ENCODE measurements at places on chromosomes 13 and 19. TPM values are rescaled to one million over a fixed set of nuclear protein-coding genes. Genes with fewer than 3 reads are reported as not detected.

DNA sequence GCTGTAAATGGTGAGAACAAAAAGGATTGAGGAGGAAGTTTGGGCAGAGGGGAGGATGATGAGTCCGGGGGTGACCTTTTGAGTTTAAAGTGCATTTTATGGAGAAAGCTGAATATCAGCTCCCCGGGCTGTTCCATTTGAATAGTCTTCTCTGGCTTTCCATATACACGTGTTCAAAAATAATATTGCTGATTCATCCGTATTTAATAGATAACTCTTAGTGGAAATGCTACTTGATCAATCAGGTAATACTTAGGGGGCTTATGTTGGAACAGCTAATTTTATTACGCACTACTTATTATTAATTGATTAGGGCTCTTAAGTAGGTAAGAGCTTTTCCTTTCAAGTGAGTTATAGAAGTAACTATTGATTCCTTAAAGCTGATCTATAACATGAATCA, 76.4 kb downstream of the ERCC5 start:
- no peak for DNase-seq

GRCh38 chr19:43738780-43739211, 16.0 kb downstream of the SMG9 start:
- DNase-seq: no peak

DNA sequence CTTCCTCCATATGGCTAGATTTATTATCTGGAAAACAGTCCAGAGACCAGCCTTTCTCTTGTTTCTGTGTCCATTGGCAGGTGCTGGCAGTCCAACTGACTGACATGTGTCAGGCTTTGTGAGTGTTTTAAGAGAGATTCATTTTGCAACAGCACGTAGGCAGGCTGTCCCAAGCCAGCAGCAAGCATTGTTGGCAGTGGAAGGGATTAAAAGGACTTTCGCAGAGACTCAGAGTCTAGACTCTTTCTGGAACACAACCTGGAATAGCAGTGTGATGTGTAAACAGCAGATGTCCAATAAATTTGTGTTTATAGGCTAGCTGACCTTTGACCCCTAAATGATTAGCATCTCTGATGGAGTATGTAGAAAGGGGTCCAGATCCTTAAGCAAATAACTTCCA, 222.2 kb upstream of the SERP2 start:
- DNase-seq: no peak

- DNase-seq: no peak
These were observed 412.8 kb downstream of the SLITRK6 start for GRCh38 chr13:85386424-85386823.

DNA sequence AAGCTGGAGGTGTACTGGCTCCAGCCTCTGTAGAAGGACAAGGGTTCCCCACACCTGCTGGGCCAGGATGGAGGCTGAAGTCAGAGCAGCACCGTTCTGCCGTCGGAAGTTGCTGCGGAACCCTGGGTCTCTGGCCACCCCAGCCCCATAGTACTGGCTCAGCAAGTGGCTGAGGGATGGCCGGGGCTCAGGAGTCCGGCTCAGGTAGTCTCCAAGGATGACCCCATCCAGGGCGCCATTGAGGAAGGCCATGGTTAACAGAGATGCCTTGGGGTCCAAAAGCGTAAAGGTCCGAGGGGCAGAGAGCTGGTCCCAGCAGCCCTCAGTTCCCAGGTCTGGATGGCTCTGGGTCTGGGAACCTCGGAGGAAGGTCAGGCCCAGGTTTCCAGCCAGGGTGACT, 3.7 kb downstream of the PGLYRP2 start:
- DNase-seq: no peak

DNA sequence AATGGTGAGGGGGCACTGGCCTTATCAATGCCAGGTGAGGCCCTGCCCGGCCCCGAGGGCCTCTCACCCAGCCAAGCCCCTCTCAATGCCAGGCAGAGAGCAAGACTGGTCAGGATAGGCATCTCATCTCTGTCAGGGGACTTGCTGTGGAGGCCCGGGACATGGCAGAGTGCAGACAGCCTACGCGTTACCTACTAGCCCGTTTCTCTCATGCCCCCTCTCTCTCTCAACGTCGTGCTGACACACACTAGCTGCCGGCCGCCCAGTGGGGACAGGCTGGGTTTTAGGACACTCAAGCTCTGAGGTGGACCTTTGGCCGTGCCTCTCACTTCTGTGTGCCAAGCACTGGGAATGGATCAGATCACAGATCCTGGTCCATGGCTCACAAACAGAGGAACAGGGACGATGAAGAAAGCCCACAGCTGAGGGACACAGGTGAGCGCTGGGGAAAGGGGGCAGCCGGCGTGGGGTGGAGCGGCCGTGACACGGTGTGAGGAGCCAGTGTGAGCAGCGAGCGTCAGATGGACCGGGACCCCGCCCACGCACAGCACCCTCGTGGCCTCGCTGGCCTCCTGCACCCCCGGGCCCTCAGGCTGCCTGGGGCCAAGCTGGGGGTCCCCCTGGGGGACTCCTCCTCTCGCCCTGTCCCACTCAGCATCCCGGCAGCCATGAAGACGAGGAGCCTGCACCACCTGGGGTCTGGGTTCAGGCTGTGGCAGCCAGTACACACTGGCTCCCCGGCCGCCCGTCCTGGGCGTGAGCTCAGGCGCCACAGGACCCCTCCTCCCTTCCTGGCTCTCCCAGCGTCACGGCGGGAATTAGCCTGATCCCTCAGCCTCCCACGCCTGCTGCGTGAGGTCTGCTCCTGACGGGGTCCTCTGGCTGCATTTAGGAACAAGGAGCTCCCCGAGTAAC, 76.9 kb upstream of the C13orf46 start:
- no peak for DNase-seq

DNA sequence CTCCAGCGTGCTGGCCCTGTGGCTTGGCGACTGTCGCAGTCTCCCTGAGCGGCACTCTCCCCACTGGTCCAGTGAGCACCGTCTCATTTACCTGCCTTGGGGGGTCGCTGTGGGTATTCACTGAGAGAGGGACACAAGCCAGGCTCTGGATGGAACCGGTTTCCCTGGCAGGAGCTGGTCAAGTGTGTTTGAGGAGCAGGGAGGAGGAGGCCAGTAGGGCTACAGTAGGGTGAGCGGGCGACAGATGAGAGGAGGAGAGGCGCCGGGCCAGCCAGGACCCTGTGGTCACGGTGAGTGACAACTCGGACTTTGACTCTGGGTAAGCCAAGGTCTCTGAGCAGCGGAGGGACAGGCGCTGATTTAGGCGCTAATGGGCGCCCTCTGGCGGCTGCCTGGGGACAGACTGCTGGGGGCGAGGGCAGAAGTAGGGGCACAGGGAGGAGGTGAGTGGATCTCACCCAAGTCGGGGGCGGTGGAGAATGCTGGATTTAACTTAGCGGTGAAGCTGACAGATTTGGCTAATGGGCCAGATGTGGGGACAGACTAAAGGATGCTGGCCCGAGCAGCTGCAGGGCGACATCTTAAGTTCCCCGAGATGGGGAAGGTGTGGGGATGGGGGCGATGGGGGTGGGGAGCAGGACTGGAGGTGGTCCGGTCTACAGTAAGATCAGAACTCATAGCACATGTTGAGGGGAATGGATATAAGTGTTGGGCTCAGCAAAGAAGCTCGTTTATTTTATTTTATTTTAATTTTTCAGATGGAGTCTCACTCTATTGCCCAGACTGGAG, 4.7 kb upstream of the PRMT1 start:
- DNase-seq: peak; percentile 80

GRCh38 chr19:17835182-17836006, 12.4 kb downstream of the JAK3 start:
- DNase-seq: no peak

DNA sequence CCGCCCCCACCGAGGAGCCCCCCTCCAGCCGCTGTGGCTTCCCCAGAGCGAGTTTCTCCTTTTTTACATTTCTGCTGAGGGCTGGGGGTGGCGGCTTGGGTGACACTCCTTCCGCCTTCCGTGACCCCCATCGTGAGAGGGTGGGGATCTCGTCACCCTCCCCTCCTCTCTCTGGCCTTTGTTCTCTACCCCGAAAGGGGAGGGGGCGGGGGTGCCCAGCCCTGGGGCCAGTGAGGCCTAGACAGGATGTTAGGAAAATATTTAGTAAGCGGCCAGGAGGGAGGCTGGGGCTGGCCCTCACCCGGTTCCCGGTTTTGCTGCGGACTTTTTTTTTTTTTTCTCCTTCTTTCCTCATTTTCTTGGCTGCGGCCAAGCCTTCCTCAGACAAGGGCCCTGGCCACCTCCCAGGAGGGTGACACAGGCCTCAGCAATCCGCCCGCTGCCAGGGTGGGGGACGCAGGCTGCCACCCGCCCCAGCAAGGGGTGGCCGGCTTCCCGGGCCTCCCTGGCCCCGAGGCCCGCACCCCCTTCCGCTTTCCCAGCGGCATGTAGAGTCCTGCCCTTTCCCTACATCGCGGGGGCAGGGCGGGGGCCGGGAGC, 3.9 kb downstream of the MIDN start:
- DNase-seq: peak; percentile 83

GRCh38 chr19:42174958-42175734, 42.3 kb downstream of the DEDD2 start:
- DNase-seq: no peak

DNA sequence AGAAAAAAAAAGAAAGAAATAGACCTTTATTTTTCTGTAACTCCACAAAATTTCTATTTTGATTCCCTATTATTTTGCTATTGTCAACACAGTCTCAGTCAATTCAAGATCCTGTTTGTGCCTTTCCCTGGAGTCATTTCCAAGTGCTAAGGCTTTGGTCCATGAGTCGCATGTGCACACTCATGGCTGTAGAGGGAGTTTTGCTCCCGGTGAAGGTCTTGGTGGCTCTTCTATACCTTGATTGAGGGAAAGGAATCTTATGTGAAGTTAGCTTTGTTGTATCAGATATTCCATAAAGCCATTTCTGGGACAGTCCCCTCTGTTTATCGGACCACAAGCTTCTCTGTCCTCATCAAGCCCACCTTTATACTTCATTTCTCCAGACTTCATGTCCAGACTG, 58.7 kb upstream of the ALOX5AP start:
- no peak for DNase-seq

DNA sequence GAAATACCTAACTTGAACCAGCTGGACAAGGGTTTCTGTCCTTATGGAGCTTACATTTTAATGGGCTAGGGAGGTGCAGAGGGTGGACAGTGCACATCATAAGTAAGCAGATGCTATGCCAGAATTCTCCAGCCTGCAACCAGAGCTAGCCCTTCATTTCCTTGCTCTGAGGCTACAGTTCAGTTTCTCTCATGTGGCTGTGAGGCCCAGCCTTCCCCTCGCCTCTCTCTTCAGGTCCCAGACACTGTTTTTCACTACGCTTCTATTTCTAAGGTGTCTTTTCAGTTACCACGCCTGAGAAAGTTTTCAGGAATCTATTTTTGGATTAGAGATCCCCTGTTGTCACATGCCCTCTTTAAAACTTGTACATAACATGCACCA, 141.9 kb downstream of the PCCA start:
- DNase-seq: no peak

DNA sequence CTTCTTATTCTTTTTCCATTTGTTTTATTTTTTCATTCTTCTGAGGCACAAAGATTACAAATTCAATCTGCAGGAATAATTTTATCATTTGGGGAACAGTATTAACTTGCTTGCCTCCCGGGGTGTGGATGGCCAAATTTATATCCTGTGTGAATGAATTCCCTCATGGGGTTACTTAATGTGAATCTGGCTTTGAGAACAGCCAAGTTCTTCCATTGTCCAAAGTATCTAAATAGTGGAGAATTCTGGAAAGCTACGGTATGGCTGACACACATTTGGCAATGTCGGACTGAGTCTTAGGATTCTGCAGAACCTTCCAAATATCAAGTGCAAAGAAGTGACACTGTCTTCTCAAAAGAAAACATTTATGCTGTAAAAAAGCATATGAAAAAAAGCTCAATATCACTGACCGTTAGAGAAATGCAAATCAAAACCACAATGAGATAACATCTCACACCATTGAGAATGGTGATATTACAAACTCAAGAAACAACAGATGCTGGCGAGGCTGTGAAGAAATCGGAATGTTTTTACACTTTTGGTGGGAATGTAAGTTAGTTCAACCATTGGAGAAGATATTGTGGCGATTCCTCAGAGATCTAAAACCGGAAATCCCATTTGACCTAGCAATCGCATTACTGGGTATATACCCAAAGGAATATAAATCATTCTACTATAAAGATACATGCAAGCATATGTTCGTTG, 620.2 kb downstream of the EFNB2 start:
- DNase-seq: no peak

DNA sequence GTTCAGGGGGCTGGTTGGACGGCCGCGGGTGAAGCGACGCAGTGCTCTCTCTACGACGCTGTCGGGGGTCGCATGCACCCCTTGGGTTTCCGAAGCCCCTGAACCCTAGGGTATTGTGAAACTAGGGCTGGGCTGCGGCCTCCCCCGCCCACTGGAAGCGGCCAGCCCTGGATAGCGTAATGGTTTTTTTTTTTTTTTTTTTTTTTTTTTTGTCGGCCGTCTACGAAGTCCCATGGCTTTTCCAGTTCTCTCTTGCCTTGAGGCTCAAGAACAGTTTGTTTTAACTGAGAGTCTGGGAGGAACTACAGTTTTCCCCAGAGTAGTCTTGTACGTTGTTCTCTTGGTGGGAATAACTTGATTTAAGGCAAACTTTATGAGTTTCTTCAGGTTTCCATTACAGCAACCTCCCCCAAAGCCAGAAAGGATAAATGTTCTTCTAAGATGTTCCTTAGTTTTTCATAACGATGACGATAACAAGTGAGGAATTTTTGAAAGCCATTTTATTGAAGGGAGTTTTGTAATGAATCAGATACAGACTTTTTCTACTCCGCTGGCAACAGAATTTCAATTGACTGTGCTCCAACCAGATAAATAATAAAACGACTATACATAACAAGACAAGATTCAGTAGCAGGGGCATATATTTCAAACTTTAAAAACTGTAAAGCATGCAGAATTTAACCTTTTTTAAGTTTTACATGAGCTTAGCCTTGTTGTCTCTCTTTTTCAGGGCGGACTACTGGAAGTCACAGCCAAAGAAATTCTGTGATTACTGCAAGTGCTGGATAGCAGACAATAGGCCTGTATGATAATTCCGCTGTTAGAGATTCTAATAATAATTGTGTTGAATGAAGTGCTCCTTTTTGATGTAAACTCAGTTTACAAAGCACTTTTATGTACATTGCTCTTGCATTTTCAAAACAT, 867 bp downstream of the WBP4 start:
- no peak for DNase-seq

DNA sequence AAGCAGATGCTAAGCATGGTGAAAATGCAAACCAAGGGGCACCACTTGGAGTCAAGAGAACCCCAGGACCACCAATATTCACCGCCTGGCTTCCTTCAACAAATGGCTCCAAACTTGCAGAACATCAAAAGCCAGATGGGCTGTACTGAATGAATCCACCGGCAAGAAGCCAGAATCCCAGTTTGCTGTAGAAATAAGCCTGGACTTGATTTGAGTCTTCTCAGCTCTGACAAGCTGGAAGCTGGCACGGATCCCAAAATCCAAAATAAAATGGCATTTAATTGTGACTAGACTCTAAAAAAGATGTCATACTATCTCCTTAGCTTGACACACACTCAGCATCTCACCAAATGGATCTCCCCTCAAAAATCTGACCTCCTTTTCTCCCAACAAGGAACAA, 11.9 kb downstream of the EFNB2 start:
- DNase-seq: no peak

SRRM5 gene
- total RNA-seq: 0.39 TPM

PTH2 gene
- not detected for total RNA-seq

USE1 gene
- total RNA-seq: 24.6 TPM

C19orf67 gene
- total RNA-seq: not detected

Measured in activated CD4-positive, alpha-beta memory T cell treated with anti-CD3 and anti-CD28 coated beads for 36 hours (primary cell).